ENCODE measurements at places on chromosomes 2 and 18.

- DNase-seq, result no peak
Measured at GRCh38 chr2:42021464-42021863, 26.4 kb upstream of the PKDCC start.

DNA sequence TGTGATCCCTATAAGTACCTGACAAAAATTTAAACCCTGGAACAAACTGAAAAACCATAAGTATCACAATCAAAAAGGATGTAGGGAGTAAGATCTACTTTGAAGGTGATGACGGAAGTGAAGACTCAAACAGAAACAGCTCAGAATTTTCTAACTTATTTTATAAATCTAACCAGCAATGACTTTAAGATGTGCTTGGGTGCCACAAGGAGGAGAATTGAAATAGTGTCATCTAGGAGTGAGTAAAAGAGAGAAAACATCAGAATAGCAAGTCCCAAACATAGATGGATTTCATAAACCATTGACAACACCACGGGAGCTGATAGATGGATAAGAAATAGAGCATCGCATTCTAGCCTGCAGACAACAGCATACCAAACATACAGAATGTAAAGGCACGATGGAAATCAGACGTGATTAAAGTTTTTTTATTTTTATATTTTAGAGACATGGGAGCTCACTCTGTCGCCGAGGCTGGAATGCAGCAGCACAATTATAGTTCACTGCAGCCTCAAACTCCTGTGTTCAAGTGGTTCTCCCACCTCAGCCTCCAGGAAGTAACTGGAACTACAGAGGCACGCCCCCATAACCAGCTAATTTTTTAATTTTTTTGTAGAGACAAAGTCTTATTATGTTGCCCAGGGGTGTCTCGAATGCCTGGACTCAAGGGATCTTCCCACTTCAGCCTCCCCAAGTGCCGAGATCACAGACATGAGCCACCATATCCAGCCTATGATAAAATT lies 36.9 kb downstream of the MAP3K19 start:
- DNase-seq, result no peak

DNA sequence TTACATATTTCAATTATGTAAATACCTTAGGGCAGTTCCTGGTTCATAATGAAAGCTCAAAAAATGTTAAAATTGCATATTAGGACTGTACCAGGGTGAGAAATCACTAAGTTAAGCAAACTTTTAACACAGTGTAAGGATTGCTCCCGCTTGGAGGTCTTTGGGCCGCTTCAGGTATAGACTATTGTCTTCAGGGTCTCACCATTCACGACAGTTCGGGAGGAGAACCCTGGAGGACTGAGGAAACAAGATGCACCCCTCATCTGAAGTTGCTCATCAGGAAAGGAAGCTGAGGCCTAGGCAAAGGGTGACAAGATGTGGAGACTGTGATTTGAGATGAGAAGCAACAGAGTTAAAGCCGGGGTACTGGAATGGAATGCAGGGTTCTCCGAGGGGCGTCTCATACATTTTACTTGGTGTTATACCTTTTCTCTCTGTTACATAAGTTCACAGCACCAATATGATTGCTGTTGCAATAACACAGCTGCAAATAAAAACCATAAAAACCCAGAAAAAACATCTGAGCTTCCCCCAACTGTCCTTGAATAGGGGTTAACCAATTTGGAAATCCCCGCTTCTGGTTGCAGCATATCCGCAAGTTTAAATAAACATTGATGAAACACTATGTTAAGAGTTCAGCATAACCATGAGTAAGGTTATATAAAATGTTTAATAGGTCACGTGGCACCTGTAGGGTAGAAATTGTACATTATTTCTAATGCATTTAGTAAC lies 40.1 kb downstream of the FBXO48 start:
- DNase-seq, result peak; percentile 79

- no peak for DNase-seq
Measured at GRCh38 chr2:192126912-192127311, 67.8 kb downstream of the TMEFF2 start.

DNA sequence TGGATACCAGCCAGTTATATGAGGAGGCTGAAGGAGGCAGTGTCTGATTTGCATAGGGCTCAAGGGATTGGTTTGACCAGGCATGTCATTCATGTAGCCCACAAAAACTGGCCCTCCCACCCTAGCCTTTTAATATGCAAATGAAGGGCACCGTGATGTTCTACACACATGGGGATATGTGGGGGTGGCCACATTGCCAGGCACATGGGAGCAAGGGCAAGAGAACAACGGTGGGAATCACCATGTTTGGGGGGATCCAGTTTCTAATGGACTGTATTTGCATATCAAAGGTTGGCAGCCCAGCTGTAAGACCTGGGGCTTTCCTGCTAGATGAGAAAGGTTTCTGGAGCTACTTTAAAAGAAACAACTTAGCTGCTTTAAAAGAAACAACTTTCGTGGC lies 65.1 kb upstream of the SLC25A52 start:
- peak; percentile 48 for DNase-seq

- DNase-seq, result no peak
Measured at GRCh38 chr2:237192881-237193280, 107.2 kb downstream of the COPS8 start.

GRCh38 chr2:120436885-120437603 lies 91.1 kb downstream of the INHBB start:
- DNase-seq, result peak; percentile 46

DNA sequence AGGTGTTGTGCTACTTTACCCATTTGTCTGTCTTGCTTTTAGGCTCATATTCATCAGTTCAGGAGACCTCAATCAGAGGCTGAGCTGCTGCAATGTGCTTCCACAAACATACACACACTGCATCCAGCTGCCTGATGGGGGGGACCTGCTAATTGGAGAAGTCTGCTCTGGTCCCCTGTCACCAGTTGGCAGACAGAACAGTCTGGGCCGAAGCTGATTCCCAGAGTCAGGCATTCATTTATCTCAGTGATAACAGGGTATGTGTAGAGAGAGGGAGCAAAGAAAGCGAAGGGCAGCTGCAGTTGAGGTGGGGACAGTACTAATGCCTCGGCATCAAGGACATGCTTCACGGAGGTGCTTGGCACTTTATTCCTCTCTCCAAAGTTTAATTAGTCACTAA lies 584.3 kb upstream of the PIK3C3 start:
- no peak for DNase-seq

GRCh38 chr2:230403746-230404145 lies 12.3 kb upstream of the SP100 start:
- DNase-seq, result no peak

GRCh38 chr2:231123362-231123898 lies 1.4 kb downstream of the HTR2B start:
- peak; percentile 20 for DNase-seq

GRCh38 chr2:207046724-207047123 lies 107.4 kb downstream of the CPO start:
- DNase-seq, result peak; percentile 29

DNA sequence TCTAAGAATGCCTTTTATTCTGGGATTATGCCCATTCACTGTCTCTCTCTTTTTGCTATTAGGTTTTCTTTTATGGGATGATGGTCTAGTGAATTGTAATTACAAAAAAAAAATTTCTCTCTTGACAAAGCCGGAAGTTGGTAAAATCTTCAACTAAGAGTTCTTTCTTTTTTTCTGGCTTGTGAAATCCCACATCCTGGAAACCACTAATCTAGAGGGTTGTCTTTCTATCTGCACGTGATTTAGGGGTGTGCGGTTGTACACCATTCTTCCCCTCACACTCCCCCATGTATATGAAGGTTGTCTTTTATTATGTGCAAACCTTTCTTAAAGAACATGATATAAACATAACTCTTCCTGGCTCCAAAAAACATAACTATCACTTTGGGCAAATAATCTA lies 52.0 kb downstream of the GATA6 start:
- no peak for DNase-seq

- no peak for DNase-seq
Measured at GRCh38 chr2:18077704-18078103, 199.2 kb downstream of the KCNS3 start.

- DNase-seq, result peak; percentile 46
Measured at GRCh38 chr18:62938487-62938886, 223.1 kb downstream of the PHLPP1 start.

- DNase-seq, result no peak
Measured at GRCh38 chr18:360676-361075, 92.8 kb upstream of the THOC1 start.

Measured in GM12865 (cell line).